Stimulated activated CD4-positive, alpha-beta T cell treated with anti-CD3 and anti-CD28 coated beads, Interleukin-4, amount 100 ng/mL, for 24 hours (primary cell): ENCODE measurements at places on chromosomes 4 and X.

- DNase-seq: peak; percentile 18
Observed at GRCh38 chrX:129980001-129980401, 2.4 kb upstream of the BCORL1 start.

DNA sequence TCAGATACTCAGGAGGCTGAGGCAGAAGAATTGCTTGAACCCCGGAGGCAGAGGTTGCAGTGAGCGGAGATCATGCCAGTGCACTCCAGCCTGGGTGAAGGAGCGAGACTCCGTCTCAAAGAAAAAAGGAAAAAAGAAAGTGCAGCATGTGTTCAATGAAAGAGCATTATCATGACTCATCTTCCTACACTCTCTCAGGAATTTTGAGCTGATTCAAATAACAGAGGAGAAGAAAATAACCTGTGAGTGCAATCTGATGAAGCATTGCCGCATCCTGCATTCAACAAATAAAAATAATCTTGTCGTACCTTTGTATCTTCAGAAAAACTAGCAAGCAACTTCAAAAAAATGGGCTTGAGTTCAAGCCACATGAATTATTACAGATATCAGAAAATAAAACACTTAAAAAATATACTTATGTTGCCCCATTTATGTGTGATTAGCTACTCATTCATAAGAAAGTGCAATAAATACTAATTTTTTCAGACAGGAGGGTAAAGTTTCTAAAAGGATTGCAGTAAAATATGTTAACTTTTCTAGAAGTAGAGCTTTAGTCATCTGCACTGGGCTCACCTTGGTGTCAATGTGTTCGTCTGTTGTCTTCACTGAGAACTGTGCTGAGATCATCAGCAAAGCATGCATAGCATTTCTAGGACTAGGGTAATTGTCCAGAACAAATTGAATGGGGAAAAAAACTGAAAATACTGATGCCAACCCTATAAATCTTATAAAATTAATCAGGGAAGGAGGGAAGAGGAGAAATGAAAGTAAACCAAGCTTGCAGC lies 90.4 kb upstream of the VCX3B start:
- no peak for DNase-seq

DNA sequence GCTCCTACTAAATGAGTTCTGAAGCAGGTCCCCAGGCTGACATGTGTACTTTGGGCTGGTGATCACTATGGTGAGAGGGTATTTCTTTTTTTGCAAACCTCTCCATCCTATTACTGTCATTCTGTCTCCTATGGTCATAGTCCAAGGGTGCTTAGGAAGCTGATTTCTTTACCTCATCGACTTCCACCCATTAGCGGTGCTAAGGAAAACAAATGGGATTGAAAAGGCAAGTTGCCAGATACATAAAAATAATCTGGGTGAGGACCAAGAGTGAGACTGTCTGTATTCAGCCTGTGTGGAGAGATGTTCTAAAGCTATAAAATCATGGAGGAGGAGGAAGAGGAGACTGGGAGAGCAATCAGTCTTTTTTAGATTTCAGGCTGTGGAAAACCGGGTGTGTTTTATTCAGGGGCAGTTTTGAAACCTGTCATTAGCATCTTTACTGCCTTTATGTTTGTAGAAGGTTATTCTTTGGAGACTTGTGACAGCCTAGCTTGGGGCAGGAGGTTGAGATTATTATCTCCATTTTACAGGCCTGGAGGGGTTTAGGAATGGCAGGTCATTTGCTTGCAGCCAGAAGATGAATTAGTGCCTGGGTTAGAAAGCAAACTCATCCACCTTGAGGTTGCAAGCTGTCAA lies 1.9 kb downstream of the TMEM164 start:
- DNase-seq: no peak

DNA sequence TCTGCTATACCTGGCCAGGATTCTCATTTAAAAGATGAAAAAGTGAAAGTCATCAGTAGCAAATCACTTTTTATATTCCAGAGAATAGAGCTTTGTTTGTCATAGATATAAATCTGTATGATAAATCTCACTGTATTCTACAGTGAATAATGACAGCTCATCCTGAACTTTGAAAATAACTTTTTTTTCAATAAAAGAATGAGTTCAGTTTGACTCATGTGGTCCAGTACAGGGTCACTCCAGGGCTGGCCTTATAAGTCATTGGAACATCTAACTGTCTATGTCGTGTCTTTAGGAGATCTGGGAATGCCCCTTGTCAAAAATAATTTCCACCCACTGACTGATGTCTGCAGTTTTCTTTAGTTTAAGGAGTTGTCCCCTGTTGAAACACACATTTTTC lies 18.5 kb upstream of the CXCL8 start:
- no peak for DNase-seq

- no peak for DNase-seq
Observed at GRCh38 chr4:1602655-1603412, 81.3 kb downstream of the FAM53A start.

DNA sequence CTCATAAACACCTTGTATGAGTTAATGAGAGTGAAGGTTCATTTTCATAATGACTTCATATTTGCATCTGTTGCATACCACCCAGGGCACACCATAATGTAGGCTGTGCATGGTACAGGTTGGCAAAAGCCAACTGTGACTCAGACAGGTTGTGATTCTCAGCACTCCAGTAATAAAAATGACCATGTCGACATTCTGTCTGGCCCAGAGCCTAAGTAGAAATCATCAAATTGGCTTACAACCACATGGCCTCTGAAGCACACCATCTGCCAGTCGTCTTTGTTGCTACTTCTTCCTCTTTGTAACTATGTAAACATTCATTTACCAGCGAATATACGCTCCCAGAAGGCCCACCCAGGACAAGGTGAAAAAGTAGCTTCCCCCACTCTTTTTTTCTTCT lies 459.5 kb downstream of the GASK1B start:
- no peak for DNase-seq

DNA sequence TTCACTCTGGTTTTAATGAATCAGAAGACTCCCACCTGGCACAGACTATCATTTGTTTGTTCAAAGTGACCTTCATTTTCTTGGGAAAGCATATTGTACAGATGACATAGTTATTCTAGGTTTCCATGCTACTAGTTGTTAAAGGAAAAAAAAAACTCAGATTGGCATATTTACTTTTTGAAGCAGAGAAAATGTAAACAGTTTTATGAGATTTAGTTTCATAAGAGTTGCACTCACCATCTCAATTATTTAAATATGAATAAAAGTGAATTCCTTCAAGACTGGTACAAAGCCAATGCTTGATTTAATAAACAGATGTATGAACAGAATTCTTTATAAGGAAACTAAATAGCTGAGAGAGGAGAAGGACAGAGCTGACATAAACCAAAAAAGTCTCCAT lies 280.3 kb upstream of the UGT8 start:
- no peak for DNase-seq

DNA sequence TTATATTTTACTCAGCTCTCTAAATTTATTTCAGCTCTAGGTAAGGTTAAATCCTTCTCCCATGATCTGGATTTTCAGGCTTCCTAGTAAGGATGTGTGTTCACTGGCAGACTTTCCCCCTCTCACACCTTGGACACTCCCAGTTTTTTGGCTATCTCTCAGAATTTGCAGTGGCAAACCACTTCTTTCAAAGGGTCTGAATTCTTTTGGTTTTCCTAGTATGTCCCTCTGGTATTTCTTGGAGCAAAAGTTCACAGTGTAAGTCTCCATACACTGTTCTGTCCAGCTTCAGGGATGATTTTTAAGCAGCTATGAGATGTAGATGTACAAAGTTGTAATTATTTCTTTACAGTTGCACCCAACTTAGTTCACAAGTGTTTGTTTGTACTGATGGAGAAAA lies 653.8 kb upstream of the GALNT7 start:
- no peak for DNase-seq

DNA sequence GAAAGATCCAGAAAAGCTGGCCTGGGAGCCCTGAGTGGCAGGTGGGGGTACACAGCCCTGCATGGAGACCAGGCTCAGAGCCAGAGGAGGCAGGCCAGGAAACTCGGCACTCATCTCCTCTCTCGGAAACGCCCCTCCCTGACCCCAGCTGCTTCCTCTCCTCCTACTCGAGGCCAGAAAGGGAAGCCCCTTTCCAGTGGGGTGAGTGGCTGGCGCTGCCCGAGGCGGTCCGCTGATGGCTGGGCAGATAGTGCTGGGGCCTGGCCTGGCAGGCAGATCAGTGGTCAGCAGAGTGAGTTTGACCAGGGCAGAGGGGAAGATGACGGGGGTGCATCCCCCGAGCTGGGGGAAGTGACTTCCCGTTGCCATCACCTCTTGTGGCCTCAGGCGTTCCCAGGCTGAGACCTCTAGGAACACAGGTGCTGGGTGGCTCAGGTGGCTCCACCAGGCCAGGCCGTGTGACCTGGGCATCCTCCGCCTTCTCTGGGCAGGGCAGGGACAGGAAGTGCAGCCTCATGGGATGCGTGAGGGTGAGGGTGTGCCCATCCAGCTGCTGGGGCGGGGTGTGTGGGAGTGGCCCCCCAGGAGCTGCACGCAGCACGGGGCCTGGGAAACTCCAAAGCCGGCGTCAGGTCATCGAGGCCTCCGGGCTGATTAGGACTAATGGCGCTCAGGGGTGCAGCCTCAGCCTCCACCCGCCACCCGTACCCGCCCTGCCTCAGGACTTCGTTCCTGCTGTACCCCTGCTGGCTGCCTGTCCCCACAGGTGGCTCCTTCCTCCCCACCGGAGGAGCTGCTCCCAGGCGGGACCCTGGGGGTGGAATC lies 5.7 kb downstream of the SH3BP2 start:
- peak; percentile 49 for DNase-seq

GRCh38 chrX:152813206-152813605 lies 17.4 kb downstream of the CETN2 start:
- no peak for DNase-seq

DNA sequence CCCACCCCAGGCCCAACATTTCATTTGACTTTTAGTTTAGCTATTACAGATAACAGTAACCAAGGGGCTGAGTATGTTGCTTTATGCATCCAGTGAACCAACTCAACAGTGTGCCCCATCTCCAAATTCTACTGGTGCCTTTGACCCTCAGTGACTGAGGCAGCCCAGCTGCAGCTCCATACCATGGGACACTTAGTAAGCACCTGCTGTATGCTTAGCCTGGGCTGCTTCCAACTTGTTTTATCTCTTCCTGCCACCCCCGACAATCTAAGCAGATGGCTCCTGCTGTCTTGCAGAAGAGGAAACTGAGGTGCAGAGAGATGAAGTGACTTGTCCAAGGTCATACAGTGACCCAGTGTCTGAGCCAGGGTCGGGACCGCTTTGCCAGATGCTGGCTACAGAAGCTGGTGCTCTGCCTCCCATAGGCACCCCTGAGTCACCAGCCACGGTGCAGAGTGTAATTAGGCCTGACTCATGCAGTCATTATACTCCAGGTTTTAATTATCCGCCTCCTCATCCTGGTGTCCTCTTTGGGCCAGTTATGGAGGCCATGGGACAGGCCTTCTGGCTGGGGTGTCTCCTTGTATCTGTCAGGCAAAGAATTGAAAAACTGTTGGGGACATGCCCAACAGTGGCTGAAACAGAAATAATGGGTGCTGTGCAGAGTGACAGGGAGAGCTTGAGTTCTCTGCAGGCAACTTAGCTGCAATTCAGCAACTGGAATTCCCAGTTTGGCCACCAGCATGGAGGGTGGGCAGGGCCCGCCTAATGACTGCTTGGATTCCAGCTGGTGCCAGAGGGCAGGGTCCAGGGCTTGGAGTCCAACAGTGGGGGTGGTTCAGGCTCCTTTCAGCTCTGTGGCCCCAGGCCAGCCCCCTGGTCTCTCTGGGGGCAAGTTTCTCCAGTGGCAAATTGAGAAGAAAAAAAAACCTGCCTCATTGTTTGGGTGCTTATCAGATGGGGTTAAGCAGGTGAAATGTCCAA lies 8.2 kb upstream of the GPR78 start:
- no peak for DNase-seq

DNA sequence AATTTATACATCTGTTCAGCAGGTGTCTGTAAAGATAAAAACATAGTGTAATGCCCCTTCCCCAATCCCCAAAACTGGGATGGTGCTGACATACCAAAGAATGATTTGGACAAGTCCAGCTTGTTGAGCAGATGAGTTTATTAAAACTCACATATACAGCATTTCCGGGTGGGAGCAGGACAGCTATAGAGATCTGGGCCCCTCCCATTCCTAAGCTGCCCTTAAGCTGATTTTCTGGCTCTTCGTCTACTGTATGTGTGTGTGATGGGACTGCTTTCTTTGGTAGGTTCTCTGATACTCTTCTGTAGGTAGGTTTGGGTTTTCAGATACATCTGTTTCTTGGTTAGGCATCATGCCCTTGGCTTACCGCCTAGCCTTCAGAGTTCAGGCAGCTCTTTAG lies 703.7 kb upstream of the PCDH10 start:
- no peak for DNase-seq

DNA sequence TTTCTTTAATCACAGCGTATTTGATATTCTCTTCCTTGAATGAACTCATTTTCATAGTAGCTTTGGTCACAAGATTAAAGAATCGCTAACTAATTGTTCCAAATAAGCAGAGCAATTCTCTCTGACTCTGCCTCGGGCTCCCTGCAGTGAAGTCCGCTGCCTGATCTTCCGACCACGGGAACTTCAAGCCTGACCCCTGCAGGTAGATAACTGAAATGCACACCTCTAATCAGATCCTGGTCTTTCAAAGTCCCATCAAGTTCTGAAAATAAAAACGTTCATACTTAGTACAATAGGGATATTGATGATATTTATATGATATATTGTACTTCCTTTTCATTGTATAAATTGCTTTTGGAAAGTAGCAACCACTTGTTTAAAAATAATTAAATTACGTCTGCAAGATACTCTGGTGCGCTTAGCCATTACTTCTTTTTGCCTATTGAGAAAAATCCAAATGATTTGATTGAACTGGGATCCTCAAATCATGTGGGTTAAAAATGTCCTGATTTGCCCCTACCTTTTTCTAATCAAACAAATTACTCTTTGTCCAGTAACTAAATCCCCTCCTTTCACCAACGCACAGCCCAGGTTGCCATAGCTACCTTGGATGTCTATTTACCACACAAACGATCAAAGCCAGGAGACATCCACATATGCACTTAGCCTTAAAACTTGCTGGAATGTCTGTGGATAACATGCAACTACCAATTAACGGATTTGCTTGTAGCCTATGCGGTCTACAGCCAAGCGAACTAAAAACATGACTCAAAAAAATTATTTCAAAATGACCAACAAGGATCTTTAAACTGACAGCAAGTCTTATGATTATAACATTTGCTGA lies 4.2 kb downstream of the MID1 start:
- no peak for DNase-seq

DNA sequence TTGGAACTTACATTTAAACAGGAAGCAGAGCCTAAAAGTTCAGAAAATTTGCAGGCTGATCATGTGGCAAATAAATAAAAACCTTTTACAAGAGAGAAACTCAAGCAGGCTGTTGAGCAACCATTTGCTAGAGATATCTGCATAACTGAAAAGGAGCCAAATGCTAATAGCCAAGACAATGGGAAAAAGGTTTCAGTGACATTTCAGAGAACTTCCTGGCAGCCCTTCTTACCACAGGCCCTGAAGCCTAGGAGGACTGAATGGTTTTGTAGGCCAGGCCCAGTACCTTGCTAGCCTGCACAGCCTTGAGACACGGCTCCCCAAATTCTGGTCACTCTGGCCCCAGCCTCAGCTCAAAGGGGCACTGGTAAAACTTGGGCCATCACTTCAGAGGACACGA lies 945.1 kb downstream of the ADGRL3 start:
- no peak for DNase-seq

GRCh38 chr4:143641361-143641760 lies 59.1 kb downstream of the FREM3 start:
- no peak for DNase-seq

- no peak for DNase-seq
Observed at GRCh38 chr4:71110499-71110898, 117.0 kb downstream of the DCK start.

- peak; percentile 13 for DNase-seq
Observed at GRCh38 chr4:42654631-42655268, 2.2 kb downstream of the ATP8A1 start.
